Stimulated activated CD8-positive, alpha-beta memory T cell treated with anti-CD3 and anti-CD28 coated beads, Interleukin-15, amount 100 ng/mL, for 24 hours (primary cell): ENCODE measurements at places on chromosomes 2 and 18.

- DNase-seq = no peak
Measured at GRCh38 chr18:53610957-53611356, 613.5 kb downstream of the MBD2 start.

DNA sequence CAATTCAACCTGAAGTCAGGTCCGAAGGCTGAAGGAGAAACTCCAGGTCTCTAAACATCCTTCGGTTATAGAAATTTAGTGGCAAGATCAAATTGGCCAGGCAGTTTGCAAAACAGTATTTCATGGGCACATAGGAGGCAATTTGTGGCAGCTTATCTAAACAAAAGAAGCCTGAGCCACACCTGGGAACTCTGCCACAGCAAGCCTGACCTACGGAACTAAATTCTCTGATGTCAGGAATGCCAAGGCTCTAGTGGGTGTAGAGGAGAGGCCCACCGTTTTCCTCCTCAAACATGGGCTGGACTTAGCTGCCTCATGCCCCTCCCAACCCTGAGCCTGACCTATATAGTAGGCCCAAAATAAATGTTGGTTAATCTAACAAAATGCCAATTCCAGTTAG lies 16.0 kb downstream of the SATB2 start:
- DNase-seq = no peak

- no peak for DNase-seq
Measured at GRCh38 chr2:79585701-79586433, 73.0 kb downstream of the CTNNA2 start.

GRCh38 chr2:108641756-108642155 lies 77.5 kb upstream of the RANBP2 start:
- DNase-seq = no peak

- DNase-seq = no peak
Measured at GRCh38 chr2:49686897-49687442, 532.7 kb upstream of the FSHR start.

GRCh38 chr2:232503809-232504323 lies 16.2 kb upstream of the ECEL1 start:
- no peak for DNase-seq

- no peak for DNase-seq
Measured at GRCh38 chr2:70574109-70574508, 20.5 kb upstream of the TGFA start.

GRCh38 chr2:195899226-195899625 lies 169.4 kb downstream of the DNAH7 start:
- no peak for DNase-seq

GRCh38 chr2:207143215-207144172 lies 22.3 kb downstream of the KLF7 start:
- no peak for DNase-seq

DNA sequence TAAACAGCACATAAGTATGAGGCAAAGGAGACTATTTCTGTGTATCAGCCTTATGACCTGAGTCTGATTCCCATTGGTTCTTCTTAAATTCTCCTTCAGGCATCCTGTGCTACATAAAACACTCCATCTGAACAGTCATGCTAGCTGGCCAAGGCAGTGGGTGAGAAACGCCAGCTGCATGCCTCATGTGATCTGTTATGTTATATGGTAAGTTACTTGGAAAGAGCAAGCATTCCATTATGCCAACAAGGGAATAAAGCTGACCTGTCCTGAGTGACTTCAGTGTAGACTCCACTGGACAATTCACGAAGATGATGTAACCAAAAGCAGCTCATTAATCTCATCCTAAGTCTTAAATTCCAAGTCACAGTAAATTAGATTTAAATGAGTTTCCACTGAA lies 216.5 kb upstream of the FN1 start:
- DNase-seq = no peak

GRCh38 chr2:179824961-179825360 lies 36.5 kb downstream of the ZNF385B start:
- no peak for DNase-seq

DNA sequence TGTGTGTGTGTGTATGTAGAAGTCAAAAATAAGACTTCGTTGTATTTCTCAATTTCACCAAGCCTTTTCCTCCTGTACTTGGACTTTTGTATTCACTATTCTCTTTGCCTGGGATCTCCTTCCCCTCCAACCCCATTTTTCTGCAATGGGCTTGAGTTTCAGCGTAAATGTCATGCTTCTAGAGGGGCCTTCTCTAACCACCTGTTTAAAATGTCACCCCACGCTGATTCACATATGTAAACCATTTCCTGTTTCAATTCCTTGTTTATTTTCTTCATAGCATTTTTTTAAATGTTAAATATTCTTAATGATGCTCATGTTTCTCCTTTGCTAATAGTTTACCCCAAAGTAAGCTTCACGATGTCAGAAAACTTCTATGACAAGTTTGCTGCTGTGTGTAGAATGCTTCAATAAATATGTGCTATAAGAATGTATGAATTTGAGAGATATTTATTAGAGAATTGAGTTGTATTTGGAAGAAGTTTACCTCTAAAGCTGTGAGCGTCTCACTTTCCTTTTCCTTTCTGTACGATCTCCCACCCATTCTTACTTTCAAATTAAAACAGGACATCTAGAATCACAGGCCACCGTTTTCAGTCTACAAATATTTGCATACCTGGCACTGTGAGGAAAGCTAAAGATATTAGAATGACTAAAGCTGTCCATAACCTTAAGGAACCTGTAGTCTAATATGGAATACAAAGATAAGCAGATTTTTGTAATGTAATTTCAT lies 762.4 kb downstream of the LRRTM4 start:
- no peak for DNase-seq

- DNase-seq = no peak
Measured at GRCh38 chr18:34153711-34154110, 71.0 kb downstream of the NOL4 start.

- DNase-seq = no peak
Measured at GRCh38 chr2:10331027-10331701, 28.5 kb downstream of the HPCAL1 start.

DNA sequence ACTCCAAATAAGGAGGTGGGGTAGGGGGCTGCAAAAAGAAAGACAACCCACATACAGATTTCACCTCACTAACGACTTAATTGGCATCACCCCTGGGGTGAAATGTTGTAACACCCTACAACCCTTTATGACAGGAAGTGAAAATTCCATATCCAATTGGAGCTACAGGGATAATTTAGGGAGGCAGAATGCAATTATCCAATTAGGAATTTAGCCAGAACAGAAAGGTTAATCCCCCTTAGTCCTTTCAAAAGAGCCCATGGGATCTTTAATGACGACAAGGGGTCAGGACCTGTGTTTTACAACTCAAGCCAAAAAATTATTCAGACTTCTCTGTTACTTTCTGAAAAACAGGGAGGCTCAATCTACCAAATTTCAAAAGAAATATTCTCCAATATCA lies 1027.1 kb downstream of the TMEM182 start:
- no peak for DNase-seq

- no peak for DNase-seq
Measured at GRCh38 chr2:57876313-57876712, 170.3 kb upstream of the VRK2 start.

DNA sequence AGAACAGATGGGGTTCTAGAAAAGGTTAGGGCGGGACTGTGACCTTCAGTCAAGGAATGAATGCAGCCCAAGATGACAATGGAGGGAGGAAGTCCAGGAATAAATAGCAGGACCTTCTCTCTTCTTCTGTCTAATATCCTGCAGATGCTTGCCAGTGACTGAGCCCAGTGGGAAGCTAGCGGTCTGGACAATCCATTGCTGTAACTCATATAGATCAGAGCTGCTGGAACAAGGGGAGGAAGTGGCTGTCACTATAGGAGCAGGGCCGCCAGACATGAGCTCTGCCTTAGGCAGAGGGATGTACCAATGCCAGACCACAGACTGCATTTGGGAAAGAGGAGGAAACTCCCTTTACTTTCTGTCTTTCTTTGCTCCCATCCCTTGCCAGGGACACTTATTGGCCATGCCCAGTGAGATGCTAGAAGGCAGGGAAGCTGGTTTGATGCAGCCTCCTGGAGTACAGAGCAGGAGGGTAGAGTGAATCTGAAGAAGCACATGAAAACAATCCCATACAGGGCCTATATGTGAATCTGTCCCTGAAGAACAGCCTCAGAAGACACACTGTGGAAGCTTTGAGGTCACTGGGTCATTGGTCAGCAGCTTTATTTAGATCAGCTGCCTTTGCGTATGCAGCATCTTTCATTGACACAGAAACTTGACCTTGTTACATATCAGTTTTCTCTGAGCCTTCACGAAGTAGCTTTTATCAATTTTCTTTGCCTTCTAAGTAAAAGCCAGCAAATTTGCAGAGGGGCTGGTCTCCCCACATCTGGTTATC lies 65.4 kb downstream of the CCDC85A start:
- no peak for DNase-seq

DNA sequence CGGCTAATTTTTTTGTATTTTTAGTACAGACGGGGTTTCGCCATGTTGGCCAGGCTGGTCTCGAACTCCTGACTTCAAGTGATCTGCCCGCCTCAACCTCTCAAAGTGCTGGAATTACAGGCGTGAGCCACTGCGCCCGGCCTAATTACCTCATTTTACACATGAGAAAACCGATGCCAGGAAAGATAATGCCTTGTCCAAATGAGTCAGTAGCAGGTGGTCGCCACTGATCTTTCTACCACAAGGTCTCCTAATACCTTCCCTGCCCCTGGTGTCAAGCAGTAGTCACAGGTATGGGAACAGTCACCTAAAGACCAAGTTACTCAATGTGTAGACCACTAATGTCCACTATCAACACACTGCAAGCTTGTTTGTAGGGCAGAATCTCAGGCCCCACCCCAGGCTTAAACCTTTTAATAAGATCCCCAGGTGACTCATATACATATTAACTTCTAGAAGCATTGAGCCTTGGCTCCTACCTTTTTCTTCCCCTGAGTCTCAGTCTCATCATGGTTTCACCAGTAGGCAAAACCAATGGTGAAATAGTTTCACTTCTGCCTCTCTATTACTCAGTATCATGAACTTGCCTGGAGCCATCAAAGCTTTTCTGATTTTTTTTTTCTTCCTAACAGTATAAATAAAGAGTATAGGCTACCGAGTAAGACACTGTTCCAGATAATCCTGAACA lies 6.9 kb upstream of the EPB41L5 start:
- no peak for DNase-seq

- DNase-seq = no peak
Measured at GRCh38 chr2:45993476-45993991, 303.7 kb upstream of the EPAS1 start.

DNA sequence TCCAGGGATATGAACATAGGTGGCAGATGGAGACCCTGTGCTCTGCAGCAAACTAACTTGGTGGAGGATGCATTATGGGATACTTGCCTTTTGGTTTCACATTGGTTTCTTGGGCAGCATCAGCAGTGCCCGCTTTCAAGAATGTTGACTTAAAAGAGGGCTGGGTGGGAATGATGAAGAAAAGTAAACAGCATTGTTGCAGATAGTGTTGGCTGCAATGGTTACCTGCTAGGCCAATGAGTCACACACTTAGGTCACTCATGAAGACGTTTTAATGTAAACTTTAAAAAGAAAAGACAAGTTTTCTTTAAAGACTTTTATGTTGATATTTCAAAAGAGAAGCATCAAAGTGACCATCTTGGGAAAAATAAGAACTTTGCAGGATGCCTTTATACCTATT lies 26.1 kb upstream of the FAM237A start:
- no peak for DNase-seq

- no peak for DNase-seq
Measured at GRCh38 chr2:235582081-235582686, 88.3 kb downstream of the AGAP1 start.

DNA sequence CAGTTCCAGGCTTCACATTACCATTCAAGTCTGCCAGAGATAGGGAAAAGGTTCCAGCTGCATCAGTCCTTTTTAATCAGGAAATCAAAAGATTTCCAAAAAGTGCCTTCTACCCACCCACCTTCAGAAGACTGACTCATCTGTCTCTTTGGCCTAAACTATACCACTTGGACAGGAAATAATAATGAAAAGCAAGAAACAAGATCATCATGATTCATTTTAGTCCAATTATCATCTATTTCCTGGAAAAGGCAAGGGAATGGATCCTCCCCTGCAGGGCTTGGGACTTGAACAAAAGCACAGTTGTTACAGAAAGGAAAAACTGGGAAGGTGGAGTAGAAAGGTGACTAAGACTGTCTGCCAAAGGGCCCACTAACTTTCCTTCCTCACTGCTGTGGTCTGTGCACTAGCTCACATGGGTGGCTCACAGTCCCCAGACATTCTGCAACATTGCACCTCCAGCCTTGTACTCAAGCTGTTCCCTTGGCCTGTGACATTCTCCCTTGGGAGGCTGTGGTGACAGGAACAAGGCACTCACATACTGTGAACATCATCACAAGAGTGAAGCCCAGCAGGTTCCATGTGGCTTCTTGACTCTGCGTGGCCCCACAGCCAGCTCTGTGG lies 75.3 kb downstream of the VSNL1 start:
- no peak for DNase-seq

DNA sequence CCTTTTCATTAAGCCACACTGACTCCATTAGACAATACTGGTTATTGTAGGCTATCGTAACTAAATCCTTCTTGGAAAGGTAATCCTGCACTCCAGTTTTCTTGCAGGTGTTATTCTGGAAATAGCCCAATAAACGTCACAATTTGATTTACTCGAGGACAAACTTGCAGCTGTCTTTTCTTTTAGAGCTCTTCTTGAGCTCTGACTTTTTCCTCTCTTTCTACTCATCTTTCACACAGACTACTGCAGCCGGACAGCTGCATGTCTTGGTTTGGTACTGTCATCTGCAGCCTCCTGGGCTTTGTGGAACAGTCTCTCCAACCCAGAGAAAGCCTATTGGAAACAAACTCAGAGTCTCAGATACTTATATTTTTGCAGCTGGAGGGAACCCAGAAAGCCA lies 23.0 kb upstream of the MSGN1 start:
- DNase-seq = no peak
